ENCODE measurements at places on chromosomes 2 and 18. TPM values are rescaled to one million over a fixed set of nuclear protein-coding genes. Genes with fewer than 3 reads are reported as not detected.

DNA sequence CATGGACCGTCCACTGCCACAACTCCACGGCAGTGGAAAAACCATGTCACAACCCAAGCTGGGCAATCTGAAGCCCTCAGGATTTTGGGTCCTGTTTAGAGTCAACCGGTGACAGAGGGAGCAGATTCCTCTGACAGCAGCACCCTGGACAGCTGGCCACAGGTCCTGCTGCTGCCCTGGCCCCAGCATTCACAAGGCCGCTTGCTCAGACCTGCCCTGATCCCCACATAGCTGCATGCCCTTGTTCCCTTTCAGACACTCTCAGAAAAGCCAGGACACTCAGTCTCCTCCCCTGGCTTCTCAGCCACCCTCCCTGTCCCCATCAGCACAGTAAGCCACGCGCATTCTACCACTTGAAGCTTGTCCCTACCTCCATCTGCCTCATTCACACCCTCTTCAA, 1.6 kb downstream of the COPS9 start:
- DNase-seq: no peak

GRCh38 chr18:69250305-69251151, 150.2 kb upstream of the DOK6 start:
- DNase-seq: peak; percentile 6

- no peak for DNase-seq
These were observed 77.1 kb downstream of the MYO5B start for GRCh38 chr18:50117863-50118262.

GRCh38 chr18:10687161-10687925, 161.5 kb downstream of the NAPG start:
- no peak for DNase-seq

GRCh38 chr2:238688193-238689153, 159.4 kb upstream of the TWIST2 start:
- peak; percentile 77 for DNase-seq

DNA sequence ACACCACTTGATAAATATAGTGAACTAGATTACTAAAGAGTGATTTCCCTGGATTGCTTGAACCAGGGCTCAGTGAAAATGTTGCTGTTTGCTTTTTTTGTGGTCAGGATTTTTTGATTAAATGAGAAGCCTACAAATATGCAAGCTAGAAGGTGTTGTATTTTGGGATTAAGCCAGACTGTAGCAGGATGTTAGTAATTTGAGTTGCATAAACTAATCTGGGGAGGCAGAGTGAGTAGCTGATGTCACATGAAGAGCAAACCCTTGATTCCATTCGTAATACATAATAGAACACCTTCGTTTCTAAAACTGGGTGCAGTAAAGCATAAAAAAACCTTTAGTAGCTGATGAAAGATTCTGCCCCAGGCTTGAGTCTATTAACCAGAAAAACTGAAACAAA, 32.0 kb downstream of the NEDD4L start:
- no peak for DNase-seq

DNA sequence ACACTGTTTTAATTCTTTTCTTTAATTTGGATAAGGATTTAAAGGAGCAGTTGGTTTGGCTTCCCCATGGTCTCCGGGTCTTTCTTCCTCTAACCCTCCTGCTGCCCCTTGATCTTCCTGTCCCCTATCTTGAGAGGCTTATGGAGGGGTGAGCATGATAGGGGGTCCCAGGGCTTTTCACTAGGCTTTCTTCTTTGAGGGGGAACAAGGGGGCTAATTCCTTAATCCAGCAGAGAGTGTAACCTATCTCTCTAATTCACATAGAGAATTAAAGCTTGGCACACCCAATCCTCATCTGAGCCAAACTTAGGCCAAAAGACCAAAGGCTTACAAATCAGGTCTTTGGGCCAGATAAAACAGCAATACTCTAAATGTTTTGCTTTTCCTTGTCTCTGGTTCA, 21.5 kb upstream of the C2orf66 start:
- no peak for DNase-seq

- no peak for DNase-seq
These were observed 13.9 kb downstream of the MBOAT2 start for GRCh38 chr2:8989536-8990079.

DNA sequence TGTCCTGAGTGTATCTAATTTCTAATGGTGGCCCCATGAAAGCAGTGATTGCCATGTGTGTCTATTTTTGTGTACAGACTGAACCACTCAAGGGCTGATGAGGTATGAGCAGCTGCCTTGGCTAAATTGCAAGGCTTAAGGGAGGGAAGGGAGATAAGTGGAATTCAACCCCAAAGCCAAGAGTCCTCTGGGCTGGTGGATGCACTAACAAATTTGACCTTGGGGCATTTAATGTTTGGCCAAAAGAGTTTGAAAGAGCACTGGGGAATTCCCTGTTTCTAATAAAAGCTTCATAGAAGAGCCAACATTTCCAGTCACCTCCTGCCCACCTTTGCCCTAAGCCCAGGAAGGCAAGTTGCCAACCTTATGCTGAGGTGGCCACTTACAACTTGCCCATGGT, 172.1 kb downstream of the SETBP1 start:
- DNase-seq: no peak

GRCh38 chr2:191174442-191174841, 23.6 kb upstream of the STAT4 start:
- DNase-seq: no peak

DNA sequence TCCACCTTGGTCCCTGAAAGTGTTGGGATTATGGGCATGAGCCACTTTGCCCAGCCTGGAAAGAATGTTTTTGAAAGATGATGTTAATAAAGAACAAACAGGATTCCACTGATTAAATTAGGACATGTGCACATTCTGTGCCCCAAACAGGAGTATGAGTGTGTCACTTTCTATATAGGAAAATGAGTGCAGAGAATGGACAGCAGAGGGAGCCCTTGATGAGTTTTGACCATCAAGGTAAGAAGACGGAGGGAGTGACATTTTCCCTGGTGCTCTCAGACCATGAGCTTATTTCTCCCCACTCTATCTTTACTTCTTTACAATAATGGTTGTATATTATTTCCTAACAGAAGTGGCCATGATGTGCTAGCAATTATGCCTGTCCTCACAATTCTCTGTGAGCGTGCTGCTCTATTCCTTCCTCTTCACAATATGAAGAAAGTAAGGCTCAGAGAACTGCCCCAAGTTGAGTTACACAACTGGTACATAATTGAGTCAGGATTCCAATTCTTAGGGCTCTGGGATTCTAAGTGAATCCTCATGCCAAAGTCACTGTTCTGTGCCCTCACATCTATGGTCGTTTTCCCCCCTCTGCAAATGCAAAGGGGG, 20.6 kb downstream of the RPL37A start:
- peak; percentile 68 for DNase-seq

DNA sequence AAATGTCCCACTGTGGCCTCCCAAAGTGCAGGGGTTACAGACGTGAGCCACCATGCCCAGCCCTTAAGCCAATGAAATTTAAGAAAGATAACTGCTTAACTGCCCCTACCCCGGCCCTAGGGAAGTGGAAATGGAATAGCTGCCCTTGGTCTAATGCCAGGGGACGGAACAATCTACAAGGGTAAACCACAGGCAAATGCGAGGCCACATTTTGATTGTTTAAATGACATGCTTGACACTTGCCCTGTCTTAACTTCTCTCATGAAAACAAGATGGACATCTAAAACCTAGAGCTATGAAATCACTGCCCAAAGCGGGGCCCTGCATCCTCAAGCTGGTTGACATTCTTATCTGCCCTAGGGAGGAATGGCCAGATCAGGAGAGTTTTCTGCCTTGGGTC, 5.5 kb upstream of the ITSN2 start:
- DNase-seq: no peak

DNA sequence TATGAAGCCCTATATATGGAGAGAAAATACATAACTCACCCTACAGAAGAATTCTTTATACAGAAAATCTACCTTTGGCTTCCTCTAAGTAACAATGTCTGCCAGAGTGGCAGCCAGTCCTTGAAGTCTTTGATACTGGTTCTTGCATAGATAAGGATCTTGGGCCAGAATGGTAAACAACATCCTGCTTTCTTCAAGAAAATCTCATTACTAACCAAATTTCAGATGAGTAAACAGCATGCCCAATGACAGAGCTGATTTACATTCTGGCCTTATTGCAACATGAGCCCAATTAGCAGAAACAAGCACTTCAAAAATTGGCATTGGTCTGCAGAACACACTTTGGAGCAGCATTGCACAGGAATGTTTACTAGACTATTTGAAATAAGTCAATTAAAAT, 336.5 kb upstream of the ST6GAL2 start:
- DNase-seq: no peak

DNA sequence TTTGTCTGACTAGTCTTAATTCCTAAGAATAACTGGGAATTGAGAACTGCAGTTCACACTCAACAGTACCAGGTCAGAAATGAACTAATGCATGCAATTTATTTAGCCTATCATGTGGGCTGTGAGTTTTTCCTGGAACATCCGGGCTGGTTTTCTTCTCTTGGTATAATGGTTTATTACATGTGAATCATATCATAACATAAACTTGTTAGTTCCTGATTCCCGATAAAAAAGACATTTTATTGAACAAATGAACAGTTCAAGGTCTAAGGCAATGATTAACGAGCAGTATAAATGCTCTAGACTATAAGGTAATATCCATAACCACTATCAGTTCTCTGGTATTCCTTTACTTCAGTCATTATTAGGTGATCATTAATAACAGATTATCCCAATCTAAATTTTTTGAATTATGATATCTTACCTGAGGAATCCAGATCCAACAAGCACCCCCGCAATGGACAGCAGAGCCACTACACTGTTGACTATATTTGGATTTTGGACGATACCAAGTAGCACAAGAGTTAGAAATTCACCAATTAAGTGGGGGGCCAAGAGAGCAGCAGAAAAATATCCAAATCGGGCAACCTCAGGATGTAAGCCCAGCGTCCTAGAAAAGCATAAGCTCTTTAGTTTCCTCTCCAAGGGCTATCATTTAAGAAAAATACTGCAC, 19.0 kb downstream of the ABCG5 start:
- DNase-seq: no peak

DNA sequence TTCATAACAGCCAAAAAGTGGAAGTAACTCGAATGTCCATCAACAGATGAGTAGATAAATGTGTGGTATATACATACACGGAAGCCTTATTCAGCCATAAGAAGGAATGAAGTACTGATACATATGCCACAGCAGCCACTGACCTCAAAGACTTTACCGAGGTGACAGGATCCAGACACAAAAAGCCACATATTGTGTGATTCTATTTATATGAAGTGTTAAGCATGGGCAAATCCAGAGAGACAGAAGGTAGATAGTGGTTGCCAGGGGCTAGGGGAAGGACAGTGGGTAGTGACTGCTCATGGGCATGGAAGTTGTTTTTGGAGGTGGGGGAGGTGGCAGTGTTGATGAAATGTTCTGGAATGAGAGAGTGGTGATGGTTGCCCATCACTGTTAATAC, 33.9 kb downstream of the ZAP70 start:
- no peak for DNase-seq

GRCh38 chr18:31195063-31195462, 32.4 kb upstream of the DSC1 start:
- no peak for DNase-seq

DNA sequence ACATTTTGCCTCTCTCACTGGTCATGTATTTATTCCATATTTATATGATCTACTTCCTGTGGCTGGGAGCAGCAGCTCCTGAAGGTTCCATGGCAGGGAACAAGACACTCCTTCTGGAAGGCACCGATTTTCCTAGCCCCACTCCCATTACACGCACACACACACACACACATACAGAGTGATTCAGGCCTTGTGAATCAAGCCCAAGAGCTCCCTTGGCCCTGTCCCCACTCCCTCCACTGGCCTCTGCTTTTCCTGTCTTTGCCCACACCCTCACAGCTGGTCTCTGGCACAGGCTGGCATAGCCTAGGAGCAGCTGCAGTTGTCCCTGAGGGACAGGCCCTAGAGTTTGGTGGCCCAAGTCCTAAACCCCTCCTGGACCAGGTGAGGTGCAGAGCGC, 201.7 kb downstream of the NAPG start:
- no peak for DNase-seq

DNA sequence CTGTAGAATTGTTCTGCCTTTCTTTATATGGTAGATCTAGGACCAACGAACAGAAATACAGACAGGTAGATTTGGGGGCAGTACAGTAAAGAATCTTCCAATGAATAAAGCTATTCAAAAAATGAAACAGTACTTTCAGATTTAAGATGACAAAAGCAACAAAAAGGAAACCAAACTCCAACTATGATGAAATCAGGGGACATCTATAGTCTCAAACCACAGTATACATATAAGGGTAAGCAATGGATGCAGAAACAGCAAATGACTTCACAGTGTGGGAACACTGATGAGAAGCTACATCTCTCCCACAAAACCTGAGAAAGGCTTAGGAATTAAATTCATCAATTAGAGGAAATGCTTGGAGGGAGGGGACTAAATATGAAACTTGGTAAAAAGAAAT, 202.5 kb downstream of the CTNNA2 start:
- DNase-seq: no peak

- no peak for DNase-seq
These were observed 15.3 kb downstream of the SH3RF3 start for GRCh38 chr2:109144271-109144670.

DNA sequence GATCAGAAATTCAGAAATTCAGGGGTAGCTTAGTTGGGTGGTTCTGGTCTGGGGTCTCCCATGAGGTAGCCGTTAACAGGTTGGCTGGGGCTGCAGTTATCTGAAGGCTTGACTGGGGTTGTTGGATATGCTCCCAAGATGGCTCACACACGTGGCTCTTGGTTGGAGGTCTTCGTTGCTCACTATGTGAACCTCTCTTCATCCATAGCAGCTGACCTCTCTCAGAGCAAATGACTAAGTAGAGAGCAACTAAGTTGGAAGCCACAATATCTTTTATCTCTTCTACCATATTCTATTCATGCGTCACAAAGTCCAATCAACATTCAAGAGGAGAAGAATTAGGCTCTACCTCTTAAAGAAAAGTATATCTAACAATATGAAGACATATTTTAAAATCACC, 38.7 kb upstream of the SERTAD2 start:
- no peak for DNase-seq

DNA sequence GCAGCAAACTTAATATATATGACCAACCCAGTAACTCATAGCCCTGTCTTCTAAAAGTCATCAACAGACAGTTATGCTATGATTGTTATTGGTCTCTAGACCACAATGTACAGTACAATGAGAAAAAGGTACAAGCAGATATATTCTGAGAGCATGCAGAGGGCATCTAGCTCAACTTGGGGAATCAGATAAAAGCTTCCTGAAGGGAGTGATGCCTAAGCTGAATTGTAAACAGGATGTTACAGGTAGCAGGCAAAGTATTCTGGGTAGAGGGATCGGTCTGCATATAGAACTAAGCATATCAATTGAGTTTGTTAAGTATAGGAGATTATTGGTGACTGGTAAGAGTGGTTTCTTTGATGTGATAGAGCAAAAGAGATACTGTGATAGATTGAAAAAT, 30.3 kb downstream of the ME2 start:
- DNase-seq: no peak

GRCh38 chr2:113873867-113874266, 16.0 kb upstream of the ACTR3 start:
- no peak for DNase-seq

- peak; percentile 86 for DNase-seq
These were observed 1.2 kb upstream of the AFTPH start for GRCh38 chr2:64522843-64523428.

The CREB1 gene
- total RNA-seq: 47.4 TPM

The IKZF2 gene
- total RNA-seq: 4.4 TPM

The ANO7 gene
- total RNA-seq: 0.79 TPM

The IMPACT gene
- total RNA-seq: 25.4 TPM

The KCNS3 gene
- 17.8 TPM for total RNA-seq

The SPC25 gene
- 8.2 TPM for total RNA-seq

The KCNK3 gene
- 0.49 TPM for total RNA-seq

The SPP2 gene
- total RNA-seq: not detected

The ZSWIM2 gene
- not detected for total RNA-seq

The PLEKHH2 gene
- total RNA-seq: 39.3 TPM

All from skin of body (tissue), 3 donors.